ENCODE measurements at places on chromosomes 3 and 15.

- no peak for DNase-seq
Observed at GRCh38 chr3:137110392-137110996, 152.7 kb downstream of the IL20RB start.

- no peak for DNase-seq
Observed at GRCh38 chr3:122992676-122993075, 34.9 kb downstream of the SEMA5B start.

GRCh38 chr3:104901396-104901795 is 465.3 kb upstream of the ALCAM start:
- no peak for DNase-seq

GRCh38 chr3:189561256-189561655 is 69.9 kb upstream of the TP63 start:
- DNase-seq = no peak

DNA sequence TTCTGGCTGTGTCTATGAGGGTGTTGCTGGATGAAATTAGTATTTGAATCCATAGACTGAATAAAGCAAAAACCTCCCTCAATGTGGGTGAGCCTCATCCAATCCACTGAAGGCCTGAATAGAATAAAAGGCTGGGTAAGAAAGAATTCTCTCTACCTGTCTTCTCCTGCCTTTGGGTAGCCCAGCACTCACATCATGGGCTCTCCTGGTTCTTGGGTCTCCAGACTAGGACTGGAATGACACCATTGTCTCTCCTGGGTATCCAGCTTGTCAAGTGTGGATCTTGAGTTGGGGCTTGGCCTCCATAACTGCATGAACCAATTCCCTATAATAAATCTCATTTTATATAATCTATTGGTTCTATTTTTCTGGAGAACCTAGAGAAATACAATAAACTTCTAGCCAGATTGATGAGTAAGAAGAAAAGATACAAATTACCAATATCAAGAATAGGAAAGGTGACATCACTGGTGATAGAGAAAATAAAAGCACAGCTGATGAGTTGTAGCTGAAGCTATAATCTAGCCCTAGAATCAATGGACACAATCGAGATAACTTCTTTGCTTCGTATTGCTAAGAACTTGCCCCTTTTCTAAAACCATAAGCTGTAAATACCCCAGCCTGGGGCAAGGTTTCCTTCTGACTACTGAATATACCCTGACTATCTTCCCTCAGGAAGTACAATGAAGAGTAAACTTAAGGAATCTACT is 106.4 kb downstream of the ANO10 start:
- DNase-seq = no peak

DNA sequence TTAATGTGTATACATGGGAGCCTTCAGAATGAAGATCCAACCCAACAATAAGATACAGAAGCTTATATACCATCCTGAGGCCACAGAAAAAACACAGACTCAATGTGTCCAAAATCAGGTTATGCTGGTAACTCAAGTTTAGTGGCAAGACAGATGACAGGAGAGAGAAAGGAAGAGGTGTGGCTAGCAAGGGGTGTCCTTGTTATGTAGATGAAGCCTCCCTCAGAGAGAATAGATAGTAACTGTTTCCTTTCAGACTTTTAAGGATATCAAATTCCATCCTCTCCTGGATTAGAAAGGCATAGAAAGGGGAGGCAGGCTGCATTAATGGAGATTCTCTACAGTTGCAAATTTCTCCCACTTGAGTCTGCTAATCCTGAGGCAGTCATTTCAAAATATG is 447.4 kb downstream of the GABRB3 start:
- no peak for DNase-seq

GRCh38 chr15:58467722-58468423 is 36.1 kb downstream of the LIPC start:
- DNase-seq = no peak

DNA sequence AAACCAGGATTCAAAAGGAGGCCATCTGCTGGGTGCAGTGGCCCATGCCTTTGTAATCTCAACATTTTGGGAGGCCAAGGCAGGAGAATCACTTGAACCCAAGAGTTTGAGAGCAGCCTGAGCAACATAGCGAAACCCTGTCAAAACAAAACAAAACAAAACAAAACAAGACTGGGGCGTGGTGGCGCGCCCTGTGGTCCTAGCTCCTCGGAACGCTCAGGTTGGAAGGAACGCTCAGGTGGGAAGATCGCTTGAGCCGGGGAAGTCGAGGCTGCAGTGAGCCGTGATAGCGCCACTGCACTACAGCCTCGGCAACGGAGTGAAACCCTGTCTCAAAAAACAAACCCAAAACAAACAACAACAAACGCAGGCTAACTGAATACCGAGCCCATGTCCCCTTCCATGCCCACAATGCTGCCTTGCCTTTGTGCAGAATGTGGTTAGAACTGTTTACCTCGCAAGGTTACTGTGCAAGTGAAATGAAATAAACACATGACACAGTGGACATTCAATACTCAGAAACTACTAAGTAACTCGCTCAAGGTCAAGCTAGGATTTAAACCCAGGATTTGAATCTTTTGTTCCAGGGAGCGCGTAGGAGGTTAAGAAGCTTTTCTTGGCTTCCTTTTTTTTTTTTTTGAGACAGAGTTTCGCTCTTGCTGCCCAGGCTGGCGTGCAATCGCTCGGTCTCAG is 766 bp upstream of the EMC4 start:
- no peak for DNase-seq

DNA sequence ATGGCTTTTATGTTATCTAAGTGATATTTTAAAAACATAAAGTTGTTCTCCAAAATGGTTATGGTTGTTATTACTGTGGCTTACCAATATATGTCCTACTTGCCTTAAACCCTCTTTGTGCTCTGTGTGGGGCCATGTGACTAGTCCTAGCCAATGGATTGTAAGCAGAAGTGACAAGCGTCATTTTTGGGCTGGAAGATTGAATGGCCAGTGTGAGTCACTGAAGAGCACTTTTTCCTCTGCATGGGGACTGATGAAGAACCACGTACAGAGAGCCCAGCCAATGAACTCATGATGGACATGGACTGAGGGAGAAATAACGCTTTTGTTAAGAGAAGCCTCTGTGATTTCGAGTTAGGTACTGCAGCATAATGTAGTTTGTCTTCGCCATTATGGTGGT is 332.7 kb downstream of the EDEM1 start:
- no peak for DNase-seq

DNA sequence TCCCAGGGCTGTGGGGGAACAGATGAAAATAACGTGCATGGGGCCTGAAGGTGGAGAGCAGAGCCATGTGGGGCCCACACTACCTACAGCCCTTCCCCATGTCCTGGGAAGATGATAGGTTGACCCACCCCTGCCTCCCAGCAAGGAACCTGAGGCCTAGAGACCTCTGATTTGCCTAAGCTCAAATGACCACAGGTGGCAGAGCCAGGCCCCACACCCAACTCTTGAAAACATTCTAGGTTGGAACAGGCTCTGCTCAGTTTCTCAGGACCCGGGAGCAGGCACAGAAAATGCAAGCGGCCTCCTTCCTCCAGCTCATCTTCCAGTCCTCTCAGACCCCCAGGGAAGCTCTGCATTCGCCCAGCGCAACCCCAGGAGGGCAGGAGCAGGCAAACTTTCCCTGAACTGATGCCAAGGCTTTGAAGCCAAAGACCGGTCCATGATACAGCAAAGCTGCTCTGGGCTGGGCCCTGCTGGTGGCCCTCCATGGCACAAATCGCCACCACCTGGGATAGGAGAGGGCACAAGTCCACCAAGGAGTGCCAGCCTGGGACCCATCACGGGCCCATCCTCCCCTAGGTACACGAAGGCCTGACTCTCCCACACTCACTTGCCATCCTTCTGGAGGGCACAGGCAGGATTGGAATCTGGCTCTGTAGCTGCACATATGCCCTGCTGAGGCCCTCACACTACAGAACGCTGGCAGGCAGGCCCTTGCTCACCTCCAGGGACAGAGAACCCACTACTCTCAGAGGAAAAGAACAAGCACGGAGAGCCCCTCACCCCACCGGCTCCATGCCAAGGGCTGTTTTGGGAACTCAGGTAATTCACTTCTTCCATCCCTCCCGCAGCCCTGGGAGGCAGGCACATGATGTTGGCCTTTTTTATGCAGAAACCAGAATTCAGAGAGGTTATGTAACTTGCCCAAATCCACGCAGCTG is 51.0 kb upstream of the FURIN start:
- DNase-seq = no peak

DNA sequence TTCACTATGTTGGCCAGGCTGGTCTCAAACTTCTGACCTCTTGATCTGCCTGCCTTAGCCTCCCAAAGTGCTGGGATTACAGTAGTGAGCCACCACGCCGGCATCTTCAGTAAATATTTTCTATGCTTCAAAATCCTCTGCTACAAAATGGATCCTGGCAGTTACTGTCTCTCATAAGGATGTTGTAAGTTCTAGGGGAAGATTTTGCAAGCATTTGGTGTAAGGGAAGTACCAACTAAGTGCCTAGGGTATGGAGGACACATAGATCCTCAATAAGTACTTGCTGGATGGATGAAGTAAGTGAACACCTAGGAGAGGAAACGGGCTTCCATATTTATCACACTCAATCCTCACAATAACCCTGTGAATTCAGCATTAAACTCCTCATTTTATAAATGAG is 6.6 kb downstream of the TM4SF4 start:
- no peak for DNase-seq

GRCh38 chr15:89105147-89105546 is 16.9 kb downstream of the ABHD2 start:
- DNase-seq = no peak

GRCh38 chr3:13796701-13797460 is 83.0 kb downstream of the WNT7A start:
- DNase-seq = no peak

GRCh38 chr3:194749631-194750490 is 64.2 kb downstream of the FAM43A start:
- no peak for DNase-seq

DNA sequence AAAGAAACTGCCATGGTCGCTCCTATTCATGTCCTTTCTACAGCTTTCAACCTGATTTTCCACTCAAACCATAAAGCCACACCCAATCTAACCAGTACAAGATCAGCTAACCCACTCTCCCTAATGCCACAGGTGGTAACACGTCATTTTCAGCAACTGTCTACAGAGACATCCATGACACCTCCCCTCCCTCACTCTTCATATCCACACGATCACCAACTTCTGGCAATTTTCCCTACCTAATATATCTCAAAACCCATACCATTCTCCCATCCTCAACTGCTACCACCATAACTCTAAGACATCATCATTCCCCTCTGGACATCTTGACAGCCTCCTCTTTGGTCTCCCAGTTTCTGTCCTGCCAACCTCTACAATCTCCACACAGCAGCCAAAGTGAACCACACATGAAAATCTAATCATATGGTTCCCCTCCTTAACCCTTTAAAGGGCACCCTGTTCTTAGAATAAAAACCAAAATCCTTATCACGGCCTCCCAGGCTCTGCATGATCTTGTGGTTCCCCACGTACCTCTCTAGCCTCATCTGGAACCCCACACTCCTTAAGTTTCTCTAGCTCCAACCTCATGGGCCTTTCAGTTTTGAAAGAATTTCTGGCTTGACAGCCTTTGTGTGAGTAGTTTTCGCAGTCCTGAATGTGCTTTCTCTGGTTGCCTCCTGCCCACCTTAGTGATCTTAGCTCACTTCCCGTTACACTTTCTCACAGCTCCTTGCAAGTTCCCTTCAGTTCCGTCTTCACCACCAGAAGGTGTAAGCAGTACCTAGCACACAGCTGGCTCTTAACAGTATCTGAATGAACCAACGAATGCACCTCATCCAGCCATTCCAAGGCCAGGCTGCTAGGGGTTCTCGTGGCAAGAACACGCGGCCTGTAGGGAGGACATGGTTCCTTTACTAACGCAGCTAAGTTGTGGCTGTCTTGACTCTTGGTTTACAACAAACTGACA is 33.4 kb downstream of the SPINK8 start:
- no peak for DNase-seq

DNA sequence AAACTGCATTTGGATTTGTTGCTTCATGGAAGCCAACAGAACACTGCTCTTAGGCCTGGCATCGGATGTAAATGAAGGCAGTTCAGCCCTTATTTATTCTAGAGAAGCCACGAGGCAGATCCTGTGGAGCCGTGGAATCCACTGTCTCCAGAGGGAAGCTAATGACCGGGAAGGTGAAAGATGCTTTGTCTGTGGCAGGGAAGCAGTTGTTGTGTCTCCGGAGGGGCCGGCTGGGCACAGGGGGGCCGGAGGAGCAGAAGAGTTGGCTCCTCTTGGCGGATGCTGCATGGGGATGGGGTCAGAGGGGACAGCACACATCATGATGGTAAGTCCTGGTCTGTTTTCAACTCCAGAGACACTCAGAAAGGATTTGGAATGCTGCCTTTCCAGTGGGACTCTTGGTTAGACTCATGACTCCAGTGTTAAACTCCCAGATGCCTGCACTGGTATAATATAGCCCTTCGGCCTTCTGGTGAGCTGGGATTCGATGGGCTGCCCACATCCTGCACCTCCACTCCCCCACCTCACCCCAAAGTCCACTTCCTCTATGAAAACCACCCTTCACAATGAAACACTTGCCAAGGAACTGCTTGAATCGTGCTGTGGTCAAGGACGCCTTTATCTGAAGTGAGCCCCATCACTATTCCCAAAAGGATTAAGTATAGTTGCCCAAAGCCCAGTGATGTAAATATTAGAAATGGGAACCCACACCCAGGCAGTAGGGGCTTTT is 33.6 kb downstream of the TPM1 start:
- DNase-seq = no peak

DNA sequence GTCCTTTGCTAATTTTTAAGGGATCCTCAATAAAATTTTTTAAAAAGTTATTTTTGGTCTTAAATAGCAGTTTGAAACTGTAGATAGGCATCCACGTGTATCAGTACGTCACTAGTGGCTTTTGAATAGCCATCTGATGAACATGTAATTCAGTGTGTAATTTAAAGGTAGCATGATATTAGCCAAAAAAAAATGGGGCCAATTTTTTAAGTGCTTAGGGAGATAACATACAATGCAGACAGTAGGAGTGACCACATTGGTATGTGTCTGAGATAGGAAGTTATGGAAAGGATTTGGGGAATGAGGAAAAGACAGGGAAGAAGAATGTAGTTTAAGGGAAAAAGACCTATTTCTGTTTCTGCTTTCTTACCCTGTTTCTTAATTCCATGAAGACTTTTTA is 2.5 kb downstream of the AP4E1 start:
- DNase-seq = no peak

GRCh38 chr3:112056451-112056929 is 22.0 kb downstream of the TMPRSS7 start:
- no peak for DNase-seq

- no peak for DNase-seq
Observed at GRCh38 chr15:64905941-64906340, 5.8 kb upstream of the ANKDD1A start.

DNA sequence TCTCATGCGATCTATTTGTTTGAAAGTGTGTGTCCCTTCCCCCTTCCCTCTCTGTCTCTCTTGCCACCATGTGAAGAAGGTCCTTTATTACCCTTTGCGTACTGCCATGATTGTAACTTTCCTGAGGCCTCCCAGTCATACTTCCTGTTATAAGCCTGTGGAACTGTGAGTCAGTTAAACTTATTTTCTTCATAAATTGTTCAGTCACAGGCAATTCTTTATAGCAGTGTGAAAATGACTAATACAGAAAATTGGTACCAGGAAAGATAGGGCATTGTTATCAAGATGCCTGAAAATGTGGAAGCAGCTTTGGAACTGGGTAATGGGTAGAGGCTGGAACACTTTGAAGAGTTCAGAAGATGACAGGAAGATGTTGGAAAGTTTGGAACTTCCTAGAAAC is 743.7 kb upstream of the NECTIN3 start:
- DNase-seq = no peak
